ENCODE measurements at places on chromosomes 16 and 17. TPM values are rescaled to one million over a fixed set of nuclear protein-coding genes. Genes with fewer than 3 reads are reported as not detected.

Gene SERPINF2
- total RNA-seq = 0.28 TPM

Gene NAA38
- total RNA-seq = 14.3 TPM

DNA sequence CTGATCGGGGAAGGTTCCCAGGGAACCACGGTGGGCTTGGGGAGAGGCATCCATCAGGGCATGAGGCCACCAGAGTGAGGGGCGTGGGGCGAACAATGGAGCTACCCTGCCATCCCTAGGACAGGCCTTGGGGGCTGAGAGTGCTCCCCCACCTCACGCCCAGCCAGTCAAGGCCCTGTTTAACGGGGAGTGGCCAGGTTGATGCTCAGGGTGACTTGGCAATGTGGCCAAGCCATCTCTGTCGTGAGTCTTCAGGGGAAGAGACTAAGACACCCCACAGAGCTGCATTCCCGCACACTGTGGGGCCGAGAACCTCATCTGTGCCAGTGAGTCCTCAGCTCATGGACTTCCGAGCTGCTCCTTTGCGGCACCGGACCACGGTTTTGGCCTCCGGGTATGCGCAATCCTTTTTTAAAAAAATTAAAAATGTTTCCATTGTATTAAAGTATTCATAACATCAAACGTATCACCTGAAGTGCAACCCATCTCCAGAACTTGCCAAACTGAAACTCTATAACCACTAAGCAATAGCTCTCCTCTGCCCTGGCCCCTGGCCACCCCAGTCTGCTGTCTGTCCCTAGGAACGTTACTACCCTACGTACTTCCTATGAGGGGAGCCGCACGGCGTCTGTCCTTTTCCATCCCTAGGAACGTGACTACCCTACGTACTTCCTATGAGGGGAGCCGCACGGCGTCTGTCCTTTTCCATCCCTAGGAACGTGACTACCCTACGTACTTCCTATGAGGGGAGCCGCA lies 71.8 kb upstream of the DOC2B start:
- DNase-seq = no peak

Gene TEKT5
- total RNA-seq = not detected

DNA sequence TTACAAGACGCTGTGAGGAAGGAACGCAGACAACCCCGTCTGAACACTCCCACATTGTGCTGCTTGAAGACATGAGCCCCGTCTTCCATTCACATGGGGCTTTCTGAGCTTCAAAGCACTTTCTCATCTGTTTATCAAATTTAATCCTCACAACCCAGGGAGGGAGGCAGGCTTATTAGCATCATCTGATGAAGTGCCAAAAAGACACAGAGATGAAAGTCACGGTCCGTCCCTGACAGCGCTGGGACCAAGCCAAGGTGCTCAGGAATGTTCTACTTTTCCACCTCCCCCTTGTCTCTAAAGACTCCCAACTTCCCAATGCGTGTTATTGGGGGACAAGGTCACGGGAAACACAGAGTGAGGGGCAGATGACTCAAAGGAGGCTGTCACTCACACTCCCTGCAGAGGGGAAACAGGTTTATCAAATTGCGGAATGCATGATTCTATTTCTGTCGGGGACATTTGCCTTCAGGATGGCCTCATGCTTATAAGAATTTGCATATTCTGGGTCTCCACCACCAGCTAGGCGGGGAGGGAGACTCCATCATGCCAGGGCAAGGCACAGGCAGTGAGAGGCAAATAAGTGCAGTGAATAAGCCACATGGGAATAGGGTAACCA lies 10.7 kb downstream of the XYLT1 start:
- DNase-seq = no peak

Gene LRRC46
- total RNA-seq = 0.43 TPM
